ENCODE measurements at places on chromosomes 3 and 15. TPM values are rescaled to one million over a fixed set of nuclear protein-coding genes. Genes with fewer than 3 reads are reported as not detected.

The TMCO5A gene
- total RNA-seq = not detected

The ACKR2 gene
- total RNA-seq = not detected

The SERPINI2 gene
- not detected for total RNA-seq

The MKRN2OS gene
- not detected for total RNA-seq

The WNT5A gene
- 109 TPM for total RNA-seq

The SMCO1 gene
- not detected for total RNA-seq

The FYTTD1 gene
- total RNA-seq = 63.3 TPM

The EFHB gene
- total RNA-seq = not detected

The CDHR4 gene
- not detected for total RNA-seq

The EPM2AIP1 gene
- 4.7 TPM for total RNA-seq

The IL17RD gene
- 0.46 TPM for total RNA-seq

The MESP2 gene
- total RNA-seq = 0.54 TPM

The HTR3E gene
- not detected for total RNA-seq

The ADAMTS17 gene
- 5.1 TPM for total RNA-seq

All from Daoy (cell line).